ENCODE measurements at places on chromosomes 2 and 18. TPM values are rescaled to one million over a fixed set of nuclear protein-coding genes. Genes with fewer than 3 reads are reported as not detected.

DNA sequence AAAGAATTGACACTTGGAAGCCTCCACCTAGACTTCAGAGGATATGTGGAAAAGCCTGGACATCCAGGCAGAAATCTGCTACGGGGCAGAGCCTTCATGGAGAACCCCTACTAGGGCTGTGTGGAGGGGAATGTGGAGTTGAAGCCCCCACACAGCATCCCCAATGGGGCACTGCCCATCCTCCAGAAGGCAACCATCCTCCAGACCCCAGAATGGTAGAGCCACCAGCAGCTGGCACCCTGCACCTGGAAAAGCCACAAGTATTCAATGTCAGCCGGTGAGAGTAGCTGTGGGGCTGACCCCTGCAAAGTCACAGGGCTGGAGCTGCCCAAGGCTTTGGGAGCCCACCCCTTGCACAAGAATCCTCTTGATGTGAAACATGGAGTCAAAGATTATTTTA, 53.6 kb upstream of the SNTG2 start:
- DNase-seq = no peak
- no peak overlapping the region for H3K27ac ChIP-seq
- H3K36me3 ChIP-seq = no peaks in the 10 kb centered on the region
- no peak overlapping the region for H3K4me3 ChIP-seq

DNA sequence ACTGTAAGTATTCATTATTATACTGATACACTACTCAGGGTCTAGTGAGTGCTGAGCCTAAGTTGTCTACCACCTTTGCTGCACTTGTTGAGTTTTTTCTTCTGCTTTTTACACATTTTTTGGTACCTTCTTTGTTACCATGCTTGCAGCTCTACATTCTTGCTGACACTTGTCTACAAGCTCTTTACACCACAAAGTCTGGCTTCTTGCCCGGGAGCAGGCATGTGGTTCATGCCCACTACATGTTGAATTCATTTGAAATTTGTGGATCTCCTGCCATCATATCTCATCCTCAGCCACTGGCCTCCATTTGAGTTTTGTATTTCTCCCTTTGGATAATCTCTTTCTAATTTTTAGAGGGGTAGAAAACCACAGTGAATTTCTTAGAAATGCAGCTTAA, 29.9 kb downstream of the IL18R1 start:
- no peak overlapping the region for H3K27ac ChIP-seq
- H3K36me3 ChIP-seq = no peaks in the 10 kb centered on the region
- H3K4me3 ChIP-seq = no peak overlapping the region
- peaks cover 3% of the 10 kb centered on the region for H3K4me1 ChIP-seq
- no peaks in the 10 kb centered on the region for H3K27me3 ChIP-seq

DNA sequence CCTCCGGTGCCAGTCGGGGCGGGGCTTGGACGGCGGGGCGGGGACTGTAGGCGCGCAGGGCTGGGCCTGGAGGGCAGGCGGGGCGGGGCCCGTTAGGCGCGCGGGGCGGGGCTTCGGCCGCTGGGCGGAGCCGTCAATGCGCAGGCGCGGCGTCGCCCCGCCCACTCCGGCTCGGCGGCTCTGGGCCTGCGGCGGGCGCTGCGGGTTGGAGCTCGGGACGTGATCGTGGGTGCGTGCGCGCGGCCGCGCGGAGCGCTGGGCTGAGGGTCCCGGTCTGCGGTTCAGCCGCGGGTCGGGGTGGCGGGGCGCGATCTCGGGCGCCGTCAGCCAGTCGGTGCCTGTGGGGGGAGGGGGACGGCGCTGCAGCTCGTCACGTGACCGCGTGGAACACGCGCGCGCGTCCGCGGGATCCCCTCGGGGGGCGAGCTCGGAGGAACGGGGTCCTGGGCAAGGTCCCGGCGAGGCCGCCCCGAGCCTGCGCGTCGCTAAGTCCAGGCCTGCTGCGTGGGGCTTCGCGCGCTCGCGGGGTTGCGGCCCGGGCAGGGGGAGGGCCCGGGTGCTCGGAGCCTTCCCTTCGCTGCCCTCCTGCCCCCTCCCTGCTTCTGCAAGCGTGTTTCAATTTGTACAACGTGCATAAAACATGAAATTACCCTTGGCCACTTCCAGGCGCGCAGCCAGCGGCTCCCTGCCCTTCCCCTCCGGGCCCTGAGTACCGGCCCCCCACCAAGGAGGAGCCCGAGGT, at the start of gene D2HGDH:
TSS of gene D2HGDH (plus strand) at position 164 of the 742 bp plus-strand sequence. CDS start 595 bp downstream, outside the sequence.
- H3K27me3 ChIP-seq = no peaks in the 10 kb centered on the region

FAM110C gene
- polyA plus RNA-seq = 26.3 TPM

GAL3ST2 gene
- polyA plus RNA-seq = not detected

ACMSD gene
- not detected for polyA plus RNA-seq

DNA sequence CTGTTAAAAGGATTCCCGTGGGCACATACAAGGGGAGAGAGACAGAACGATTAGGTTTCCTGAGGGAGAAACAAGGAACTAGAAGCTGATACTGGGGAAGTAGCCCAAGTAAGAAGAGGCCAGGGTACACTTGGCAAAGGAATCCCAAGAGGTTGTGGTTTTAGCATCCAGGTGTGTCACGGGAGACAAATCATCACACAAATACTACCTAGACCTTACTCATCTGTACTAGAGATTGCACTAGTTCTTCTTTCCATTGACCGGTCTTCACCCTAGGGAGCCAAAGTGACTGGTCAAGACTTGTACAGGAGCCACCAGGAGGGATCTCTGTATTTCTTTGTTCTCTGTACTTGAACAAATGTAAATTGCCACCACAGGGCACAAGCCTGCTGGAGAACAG, 14.2 kb upstream of the NR4A2 start:
- DNase-seq = no peak
- no peaks in the 10 kb centered on the region for H3K36me3 ChIP-seq
- H3K4me1 ChIP-seq = peaks cover 14% of the 10 kb centered on the region
- H3K4me3 ChIP-seq = no peak overlapping the region
- no peaks in the 10 kb centered on the region for H3K27me3 ChIP-seq

DNA sequence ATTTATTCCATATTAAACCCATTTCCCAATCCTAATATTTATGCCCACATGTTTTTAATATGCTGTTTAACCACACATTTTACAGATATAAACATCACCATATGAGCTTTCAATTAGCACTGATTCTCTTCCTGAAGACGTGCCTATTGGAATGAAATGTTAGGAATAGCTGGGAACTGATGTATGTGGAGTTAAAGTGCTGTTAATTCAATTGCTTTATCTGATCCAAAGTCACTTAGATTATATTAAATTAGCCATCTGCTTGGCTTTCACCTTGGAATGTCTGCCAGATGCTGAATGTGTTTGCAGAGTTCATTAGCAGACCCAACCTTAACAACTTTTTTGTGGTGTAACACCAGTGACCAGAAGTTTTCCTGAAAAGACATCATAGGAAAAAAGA, 942.9 kb upstream of the KLHL29 start:
- H3K36me3 ChIP-seq = no peaks in the 10 kb centered on the region
- H3K27me3 ChIP-seq = no peaks in the 10 kb centered on the region
- H3K27ac ChIP-seq = no peak overlapping the region
- no peak for DNase-seq
- H3K4me3 ChIP-seq = no peak overlapping the region

ALPG gene
- polyA plus RNA-seq = not detected

SP140 gene
- polyA plus RNA-seq = 0.95 TPM

DNA sequence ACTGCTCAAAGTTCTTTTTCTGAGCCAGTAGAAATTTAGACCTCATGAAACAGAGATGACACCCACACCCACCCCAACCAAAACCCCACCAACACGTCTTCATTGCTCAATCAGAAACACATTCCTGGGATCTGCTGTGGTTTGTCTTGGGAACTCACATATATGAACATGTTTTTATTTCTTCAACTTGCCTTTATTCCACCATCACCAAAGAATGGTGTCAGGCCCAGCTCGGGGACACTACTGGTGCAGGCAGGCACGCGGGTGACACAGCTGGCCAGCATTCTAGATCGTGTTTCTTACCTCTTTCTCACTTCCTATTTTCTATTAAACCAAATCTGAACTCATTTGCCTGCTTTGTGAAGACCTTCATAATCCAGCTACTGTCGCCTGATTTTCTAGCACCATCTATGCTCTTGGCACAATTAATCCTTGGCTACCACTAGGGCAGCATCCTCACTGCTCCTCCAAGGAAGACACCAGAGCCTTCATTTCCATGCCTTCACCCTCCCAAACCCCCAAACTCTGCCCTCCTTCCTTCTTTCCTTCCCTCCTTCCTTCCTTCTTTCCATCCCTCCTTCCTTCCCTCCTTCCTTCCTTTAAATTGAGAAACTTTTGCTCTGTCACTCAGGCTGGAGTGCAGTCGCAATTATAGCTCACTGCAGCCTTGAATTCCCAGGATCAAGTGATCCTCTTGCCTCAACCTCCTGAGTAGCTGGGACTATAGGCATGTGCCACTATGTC, 157.1 kb downstream of the BCL2 start:
- no peaks in the 10 kb centered on the region for H3K36me3 ChIP-seq
- DNase-seq = no peak
- peak overlapping the region; percentile 63 for H3K27ac ChIP-seq
- no peaks in the 10 kb centered on the region for H3K27me3 ChIP-seq
- H3K4me3 ChIP-seq = no peak overlapping the region

DNA sequence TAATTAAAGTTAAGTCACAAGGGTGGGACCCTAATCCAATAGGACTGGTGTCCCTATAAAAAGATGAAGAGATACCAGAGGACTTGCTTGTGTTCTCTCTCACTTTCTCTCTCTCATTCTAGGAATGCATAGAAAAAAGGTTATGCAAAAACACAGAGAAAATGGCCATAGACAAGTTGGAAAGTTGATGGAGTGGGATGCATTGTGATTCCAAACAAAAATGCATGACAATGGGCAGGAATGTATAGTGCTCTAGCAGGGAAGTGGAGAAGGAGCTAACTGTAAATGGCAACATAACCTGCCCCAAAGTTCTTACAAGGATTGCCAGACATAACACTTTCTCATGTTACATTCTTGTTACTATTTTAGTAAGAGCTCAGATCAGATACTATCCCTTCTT, 301.6 kb upstream of the LRATD1 start:
- no peak overlapping the region for H3K27ac ChIP-seq
- no peaks in the 10 kb centered on the region for H3K4me1 ChIP-seq
- no peaks in the 10 kb centered on the region for H3K27me3 ChIP-seq
- H3K4me3 ChIP-seq = no peak overlapping the region

DNA sequence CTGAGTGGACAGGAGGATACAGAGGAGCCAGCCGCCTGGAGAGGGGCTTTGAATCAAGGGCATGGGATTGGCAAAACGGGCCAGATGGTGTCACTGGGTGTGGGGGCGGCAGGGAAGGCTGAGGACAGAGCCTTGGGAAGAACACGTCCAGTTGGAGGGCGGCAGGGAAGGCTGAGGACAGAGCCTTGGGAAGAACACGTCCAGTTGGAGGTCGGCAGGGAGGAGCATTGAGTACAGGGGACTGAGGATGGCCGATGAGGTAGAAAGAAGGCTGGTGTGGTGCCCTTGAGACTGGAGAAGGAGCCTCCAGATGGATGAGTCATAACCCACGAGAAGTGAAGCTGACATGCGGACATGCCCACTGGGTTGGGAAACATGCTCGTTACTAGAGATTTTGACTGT, 4.5 kb downstream of the HES6 start:
- peaks cover 60% of the 10 kb centered on the region for H3K27me3 ChIP-seq
- no peak for DNase-seq
- no peaks in the 10 kb centered on the region for H3K36me3 ChIP-seq
- no peaks in the 10 kb centered on the region for H3K4me1 ChIP-seq

DNA sequence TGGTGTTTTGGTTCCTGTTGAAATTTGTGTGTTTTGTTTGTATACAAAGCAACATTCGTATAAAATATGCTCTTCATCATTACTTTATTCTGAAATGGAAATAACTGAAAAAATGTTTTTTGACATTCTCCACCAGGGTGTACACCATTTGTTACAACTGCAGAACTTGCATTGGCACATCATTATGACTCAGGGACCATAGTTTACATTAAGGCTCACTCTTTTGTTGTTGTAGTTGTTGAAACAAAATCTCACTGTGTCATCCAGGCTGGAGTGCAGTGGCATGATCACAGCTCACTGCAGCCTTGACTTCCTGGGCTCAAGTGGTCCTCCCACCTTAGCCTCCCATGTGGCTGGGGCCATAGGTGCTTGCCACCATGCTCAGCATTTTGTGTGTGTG, 676.6 kb downstream of the TDRD15 start:
- no peaks in the 10 kb centered on the region for H3K4me1 ChIP-seq
- H3K36me3 ChIP-seq = no peaks in the 10 kb centered on the region
- H3K27ac ChIP-seq = no peak overlapping the region
- DNase-seq = no peak
- H3K27me3 ChIP-seq = no peaks in the 10 kb centered on the region

SCG2 gene
- 0.08 TPM for polyA plus RNA-seq

- no peaks in the 10 kb centered on the region for H3K27me3 ChIP-seq
- no peak overlapping the region for H3K4me3 ChIP-seq
- no peak for DNase-seq
- H3K27ac ChIP-seq = no peak overlapping the region
- H3K4me1 ChIP-seq = no peaks in the 10 kb centered on the region
- H3K36me3 ChIP-seq = no peaks in the 10 kb centered on the region
These were observed 61.1 kb upstream of the LPIN2 start for GRCh38 chr18:3074087-3074486.

GRCh38 chr18:48061781-48062570, 131.5 kb upstream of the SMAD2 start:
- H3K36me3 ChIP-seq = no peaks in the 10 kb centered on the region
- H3K4me1 ChIP-seq = peaks cover 17% of the 10 kb centered on the region
- H3K27ac ChIP-seq = no peak overlapping the region
- H3K4me3 ChIP-seq = no peak overlapping the region
- no peak for DNase-seq

PIEZO2 gene
- 0.08 TPM for polyA plus RNA-seq

- no peak overlapping the region for H3K4me3 ChIP-seq
- H3K4me1 ChIP-seq = no peaks in the 10 kb centered on the region
- H3K27me3 ChIP-seq = no peaks in the 10 kb centered on the region
- no peaks in the 10 kb centered on the region for H3K36me3 ChIP-seq
- no peak overlapping the region for H3K27ac ChIP-seq
These were observed 166.7 kb downstream of the ST6GAL2 start for GRCh38 chr2:106719222-106719621.

DNA sequence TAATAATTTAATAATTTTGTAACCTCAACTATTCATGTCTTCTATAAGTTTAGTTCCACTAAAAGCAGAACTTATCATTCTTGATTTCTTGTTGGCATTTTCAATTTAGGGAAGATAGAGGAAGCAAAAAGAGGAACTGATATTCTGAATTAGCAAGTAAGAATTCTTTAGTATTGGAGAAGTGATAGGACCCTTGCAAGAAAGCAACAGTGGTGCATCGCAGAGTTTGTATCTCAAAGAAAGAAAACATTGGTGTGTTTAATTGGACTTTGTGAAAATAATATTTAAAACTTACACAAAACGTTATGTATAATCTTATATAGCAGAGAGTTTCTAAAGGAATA, 36.5 kb upstream of the TNFRSF11A start:
- peaks cover 3% of the 10 kb centered on the region for H3K36me3 ChIP-seq
- no peak overlapping the region for H3K4me3 ChIP-seq
- DNase-seq = no peak
- no peaks in the 10 kb centered on the region for H3K27me3 ChIP-seq
- no peak overlapping the region for H3K27ac ChIP-seq
